ENCODE measurements at places on chromosomes 1 and 21.
A peak's percentile ranks its signal among the peaks of the same experiment; 100 is the strongest.

GRCh38 chr21:16372586-16372985, 642.8 kb downstream of the USP25 start:
- DNase-seq = no peak

DNA sequence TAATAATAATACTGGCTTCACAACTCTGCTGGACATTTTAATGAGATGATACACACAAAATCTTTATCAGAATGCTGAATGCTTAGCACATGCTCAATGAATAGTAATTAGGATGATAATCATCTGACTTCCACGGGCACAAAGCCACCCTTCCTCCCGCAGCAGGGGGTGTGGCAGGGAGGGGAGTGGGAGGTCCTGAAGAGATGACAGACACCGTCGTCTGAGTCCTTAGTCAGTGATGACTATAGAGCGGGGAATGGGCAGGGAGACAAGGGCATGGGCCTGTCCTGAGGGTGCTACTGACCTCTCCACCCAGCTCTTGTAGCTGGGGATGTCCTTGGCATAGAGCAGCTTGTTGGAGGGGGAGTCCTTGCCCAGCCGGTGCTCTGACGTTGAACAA, 117.6 kb upstream of the CD34 start:
- no peak for DNase-seq

- DNase-seq = no peak
Measured at GRCh38 chr1:5615076-5615475, 377.1 kb downstream of the NPHP4 start.

DNA sequence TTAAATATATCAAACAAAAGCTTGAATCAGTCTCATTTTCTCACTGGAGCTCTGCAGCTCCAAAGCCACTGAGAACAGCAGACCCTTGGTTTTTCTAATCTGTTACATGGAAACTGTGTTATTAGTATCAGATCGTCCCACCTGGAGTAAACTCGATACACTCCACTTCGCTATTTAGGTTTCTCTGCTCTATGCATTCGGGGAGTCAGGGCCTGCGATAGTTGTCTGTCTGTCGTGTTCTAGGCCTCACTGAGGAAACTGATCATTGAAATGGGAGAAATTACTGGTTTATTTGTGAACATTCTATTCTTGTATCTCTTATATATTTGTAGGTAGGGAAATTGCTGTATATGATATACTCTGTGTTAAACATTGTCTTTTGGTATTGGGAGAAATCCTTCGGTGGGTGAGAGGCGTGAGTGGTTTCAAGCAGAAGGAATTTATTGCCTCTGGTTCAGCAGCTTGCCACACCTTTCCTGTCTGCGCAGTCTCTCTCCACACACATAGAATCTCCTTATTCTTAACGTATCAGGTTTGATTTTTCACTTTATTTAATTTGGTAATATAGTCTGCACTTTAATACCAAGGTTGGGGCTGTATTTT, 8.5 kb downstream of the PRDM2 start:
- DNase-seq = no peak

GRCh38 chr1:246617156-246617555, 50.9 kb downstream of the CNST start:
- DNase-seq = no peak

DNA sequence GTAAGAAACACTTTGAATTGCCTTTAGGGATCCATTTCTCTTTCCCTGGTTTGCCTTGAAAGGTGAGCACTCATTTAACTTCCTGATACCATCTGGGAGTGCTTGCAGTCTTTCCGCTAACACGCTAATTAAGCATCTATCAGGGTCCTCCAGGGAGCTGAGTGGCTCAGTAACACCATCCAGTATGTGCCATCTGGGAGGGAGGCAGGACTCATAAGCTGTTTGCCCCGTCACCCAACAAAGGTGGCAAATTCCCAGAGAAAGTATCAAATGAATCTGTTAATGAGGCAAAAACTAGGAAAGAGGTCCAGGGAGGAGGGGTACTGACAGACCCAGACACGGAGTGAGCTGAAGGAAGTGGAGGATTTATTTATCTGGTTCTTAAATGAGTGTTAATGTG, 430.9 kb downstream of the HLX start:
- DNase-seq = no peak

- DNase-seq = no peak
Measured at GRCh38 chr1:226344441-226345259, 35.7 kb upstream of the LIN9 start.

DNA sequence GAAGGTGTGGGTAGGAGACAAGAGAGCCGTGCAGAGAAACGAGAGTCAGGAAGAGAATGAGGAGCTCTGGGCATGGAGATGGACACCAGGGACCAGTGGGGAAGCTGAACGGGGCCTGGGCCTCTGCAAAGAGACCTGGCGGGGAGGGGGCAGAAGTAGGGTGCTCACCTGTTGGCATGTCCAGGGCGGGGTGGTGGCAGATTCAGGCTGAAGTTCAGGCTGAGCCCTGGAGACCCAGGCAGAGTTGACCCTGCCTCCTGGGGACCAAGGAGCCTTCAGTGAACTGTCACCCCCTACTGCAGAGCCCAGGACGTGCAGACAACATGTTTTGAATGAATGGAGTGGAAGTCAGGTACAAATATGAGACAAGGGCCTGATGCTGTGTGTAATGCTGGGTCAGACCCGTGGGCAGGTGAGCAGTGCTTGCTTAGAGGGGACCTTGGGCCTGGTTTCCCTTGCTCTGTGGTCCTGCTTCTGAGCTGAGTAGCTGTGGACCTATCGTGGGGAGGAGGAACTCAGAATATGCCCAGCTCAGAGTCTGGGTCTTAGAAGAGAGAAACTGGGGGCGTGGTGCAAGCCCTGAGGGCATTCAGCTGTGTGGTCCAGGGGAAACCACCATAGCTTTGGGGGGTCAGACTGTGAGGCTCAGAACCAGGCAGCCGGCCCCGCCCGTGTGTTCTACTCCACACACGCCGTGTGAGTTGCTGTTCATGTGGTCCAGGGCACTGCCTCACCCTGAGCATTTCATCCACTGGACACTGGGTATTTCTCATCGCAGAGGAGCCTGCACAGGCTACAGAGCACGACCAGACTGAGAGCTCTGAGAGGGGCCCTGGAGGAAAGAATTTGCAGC, 21.3 kb upstream of the UMODL1 start:
- no peak for DNase-seq

DNA sequence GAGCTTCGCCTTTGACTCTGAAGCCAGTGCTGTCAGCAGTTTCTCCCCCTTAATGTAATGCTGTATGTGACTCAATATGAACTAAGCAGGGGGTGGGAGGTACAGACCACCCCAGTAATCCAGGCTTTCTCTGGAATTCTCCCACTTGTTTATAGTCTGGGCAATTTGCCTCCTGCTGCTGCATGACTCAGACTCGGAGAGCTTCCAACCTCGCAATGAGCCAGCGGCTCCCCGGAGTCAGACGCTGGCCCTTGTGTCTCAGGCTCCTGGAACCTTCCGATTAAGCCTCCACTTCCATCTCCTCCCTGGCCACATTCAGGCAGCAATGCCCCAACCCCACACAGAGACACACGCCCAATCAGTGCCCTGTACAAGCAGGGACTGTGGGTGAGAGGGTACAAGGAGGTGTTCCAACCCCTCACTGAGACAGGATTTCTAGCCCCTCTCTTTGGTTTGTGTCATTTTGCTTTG, 471.7 kb upstream of the VAMP3 start:
- DNase-seq = peak; percentile 42

GRCh38 chr21:45078877-45079281, 4.5 kb downstream of the ADARB1 start:
- no peak for DNase-seq

GRCh38 chr1:21520899-21521716, 11.9 kb downstream of the ALPL start:
- no peak for DNase-seq

DNA sequence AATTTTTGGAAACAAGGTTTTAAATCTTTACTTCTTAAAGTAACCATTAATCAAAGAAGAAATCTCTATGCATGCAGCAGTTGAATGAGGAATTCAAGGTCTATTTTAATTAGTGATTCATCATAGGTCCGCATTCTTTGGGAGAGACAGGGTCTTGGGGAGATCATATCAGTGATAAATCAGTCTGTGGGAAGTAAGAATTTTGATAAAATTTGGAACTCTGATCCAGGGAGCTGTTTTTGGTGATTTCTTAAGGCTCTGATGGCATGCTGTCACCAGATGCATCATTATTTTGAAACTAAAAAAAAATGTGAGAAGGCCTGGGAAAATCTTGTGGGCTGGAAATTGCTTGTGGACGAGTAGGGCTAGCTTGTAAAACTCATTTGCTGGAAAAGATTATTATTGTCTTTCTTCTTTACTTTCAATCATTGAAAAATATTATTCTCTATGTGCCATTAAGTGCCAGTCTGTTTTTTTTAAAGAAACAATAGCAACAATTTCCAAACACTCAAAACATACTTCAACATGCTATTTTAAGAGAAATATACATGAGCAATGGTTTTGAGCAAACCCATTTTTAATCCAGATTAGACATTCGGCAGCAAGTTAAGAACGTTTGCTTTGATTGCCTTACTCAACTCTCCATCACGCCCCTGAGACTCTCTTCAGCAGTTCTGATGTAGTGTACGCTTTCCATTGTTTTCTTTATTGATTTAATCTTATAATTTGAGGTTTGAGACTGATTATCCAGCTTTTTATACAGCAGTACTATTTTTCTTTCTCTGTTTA, 62.6 kb downstream of the ZBTB18 start:
- DNase-seq = no peak

Data from dorsolateral prefrontal cortex (tissue), 122 donors.